ENCODE measurements at places on chromosomes 1 and 21. TPM values are rescaled to one million over a fixed set of nuclear protein-coding genes. Genes with fewer than 3 reads are reported as not detected.

Gene C1orf185
- total RNA-seq, result not detected

DNA sequence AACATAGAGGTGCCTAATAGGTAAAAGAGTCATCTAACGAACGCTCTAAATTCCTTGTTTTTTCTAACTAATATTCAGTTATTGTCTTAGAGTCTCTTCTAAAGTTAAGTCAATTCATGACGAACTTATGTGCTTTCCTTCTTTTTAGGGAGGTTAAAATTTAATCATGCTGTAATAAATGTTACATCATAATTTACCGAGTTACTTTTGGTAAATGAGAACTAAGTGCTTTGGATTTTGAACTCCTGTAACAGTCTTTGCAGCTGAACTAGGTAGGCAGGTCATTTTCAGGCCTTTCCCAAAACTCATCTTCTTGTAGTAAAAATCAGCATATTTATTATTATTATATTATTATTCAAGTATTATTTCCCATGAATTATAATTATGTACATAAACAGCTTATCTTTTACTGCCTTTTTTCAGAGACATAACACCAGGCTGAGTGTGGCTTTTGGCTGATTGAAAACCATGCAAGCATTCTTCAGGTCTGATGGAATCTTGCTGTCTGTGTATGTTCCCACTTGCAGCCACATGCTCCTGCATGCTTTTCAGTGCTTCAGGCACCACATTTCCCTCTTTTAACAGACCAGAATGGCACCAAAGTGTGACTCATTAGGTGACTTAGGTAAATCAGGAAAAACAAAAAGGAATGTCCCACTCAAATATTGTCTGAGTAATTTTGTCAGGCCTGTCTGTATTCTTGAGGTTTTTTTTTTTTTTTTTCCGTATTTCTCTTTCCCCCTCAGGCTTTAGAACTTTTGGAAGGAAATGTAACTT is 81.0 kb upstream of the CD55 start:
- H3K27me3 ChIP-seq, result peaks cover 11% of the 10 kb centered on the region
- H3K36me3 ChIP-seq, result no peaks in the 10 kb centered on the region
- H3K4me1 ChIP-seq, result no peaks in the 10 kb centered on the region
- DNase-seq, result no peak
- no peak overlapping the region for H3K4me3 ChIP-seq

Gene CRNN
- total RNA-seq, result not detected

Gene F11R
- 15.5 TPM for total RNA-seq

Gene LCE1C
- total RNA-seq, result not detected

Gene RGS8
- not detected for total RNA-seq

Gene FCRL2
- not detected for total RNA-seq

Gene VCAM1
- 0.05 TPM for total RNA-seq

DNA sequence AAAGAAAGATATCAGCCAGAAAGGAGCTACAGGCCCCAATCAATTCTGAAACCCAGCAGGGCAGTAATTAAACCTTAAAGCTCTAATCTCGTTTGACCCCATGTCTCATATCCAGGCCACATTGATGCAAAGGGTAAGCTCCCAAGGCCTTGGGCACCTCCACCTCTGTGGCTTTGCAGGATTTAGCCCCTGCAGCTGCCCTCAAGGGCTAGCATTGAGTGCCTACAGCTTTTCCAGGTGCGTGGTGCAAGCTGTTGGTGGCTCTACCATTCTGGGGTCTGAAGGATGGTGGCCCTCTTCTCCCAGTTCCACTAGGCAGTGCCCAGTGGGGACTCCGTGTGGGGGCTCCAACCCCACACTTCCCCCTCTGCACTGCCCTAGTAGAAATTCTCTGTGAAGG is 429.9 kb downstream of the NPHP4 start:
- H3K36me3 ChIP-seq, result no peaks in the 10 kb centered on the region
- no peaks in the 10 kb centered on the region for H3K4me1 ChIP-seq
- no peak for DNase-seq
- H3K4me3 ChIP-seq, result no peak overlapping the region

GRCh38 chr1:9016455-9016854 is 9.8 kb downstream of the SLC2A7 start:
- no peaks in the 10 kb centered on the region for H3K4me1 ChIP-seq
- no peak for DNase-seq
- H3K27me3 ChIP-seq, result peaks cover 16% of the 10 kb centered on the region

GRCh38 chr1:246333855-246334254 is 173.2 kb downstream of the SMYD3 start:
- peaks cover 60% of the 10 kb centered on the region for H3K4me1 ChIP-seq
- H3K27me3 ChIP-seq, result no peaks in the 10 kb centered on the region
- peaks cover 26% of the 10 kb centered on the region for H3K36me3 ChIP-seq

- DNase-seq, result no peak
- no peaks in the 10 kb centered on the region for H3K36me3 ChIP-seq
- peaks cover 17% of the 10 kb centered on the region for H3K27me3 ChIP-seq
- H3K4me3 ChIP-seq, result no peak overlapping the region
- H3K27ac ChIP-seq, result no peak overlapping the region
Observed at GRCh38 chr1:6732942-6733341, 31.3 kb upstream of the DNAJC11 start.

Gene GRHL3
- not detected for total RNA-seq

DNA sequence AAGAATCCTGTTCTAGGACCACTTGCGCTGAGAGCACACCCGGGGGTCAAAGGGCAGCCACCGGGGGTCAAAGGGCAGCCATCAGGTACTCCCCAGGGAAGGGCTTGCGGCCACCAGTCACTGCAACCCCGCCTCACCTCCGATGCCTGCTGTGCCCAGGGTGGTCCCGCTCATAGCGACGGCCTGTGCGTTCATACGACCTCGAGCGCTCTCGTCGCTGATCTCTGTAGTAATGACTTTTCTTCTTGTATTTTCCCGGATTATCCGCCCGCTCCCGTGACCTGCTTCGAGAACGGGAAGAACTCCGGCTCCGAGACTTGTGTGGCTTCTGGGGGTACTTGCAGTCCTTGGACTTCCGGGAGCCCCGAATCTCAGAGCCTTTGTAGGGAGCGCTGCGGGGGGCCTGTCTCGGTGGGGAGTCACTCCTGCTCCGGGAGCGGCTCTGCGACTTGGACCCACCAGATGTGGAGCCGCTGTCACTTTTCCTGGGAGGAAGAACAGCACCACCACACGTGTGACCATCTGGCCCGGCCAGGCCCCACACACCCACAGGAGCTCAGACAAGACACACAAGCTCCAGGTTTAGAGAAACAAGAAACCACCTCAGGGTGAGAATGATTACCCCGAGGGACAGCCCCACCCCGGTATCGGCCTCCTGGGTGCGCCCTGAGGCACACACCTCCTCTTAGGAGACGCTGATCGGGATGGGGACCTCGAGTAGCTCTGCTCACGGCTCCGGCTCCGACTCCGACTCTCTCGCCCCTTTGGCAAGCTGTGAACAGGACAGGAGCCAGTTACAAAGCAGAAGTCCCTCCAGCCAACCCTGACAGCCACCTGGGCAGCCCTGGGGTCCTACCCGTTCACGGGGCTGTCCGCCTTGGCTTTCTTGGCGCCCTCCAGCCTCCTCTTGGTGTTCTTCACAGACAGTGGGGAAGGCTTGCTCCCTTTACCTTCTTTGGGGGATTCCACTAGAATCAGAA is 11.7 kb downstream of the CCNL2 start:
- DNase-seq, result no peak
- H3K4me3 ChIP-seq, result no peak overlapping the region
- no peaks in the 10 kb centered on the region for H3K27me3 ChIP-seq
- H3K36me3 ChIP-seq, result peaks cover 65% of the 10 kb centered on the region
- no peak overlapping the region for H3K27ac ChIP-seq
- H3K4me1 ChIP-seq, result no peaks in the 10 kb centered on the region

Gene FCRLA
- not detected for total RNA-seq

- H3K4me3 ChIP-seq, result no peak overlapping the region
- no peak for DNase-seq
- no peaks in the 10 kb centered on the region for H3K27me3 ChIP-seq
- H3K27ac ChIP-seq, result no peak overlapping the region
Observed at GRCh38 chr1:204255225-204255624, 41.4 kb upstream of the GOLT1A start.

- H3K4me3 ChIP-seq, result no peak overlapping the region
- no peak overlapping the region for H3K27ac ChIP-seq
- no peaks in the 10 kb centered on the region for H3K4me1 ChIP-seq
- H3K27me3 ChIP-seq, result no peaks in the 10 kb centered on the region
- no peak for DNase-seq
Observed at GRCh38 chr1:240998441-240999015, 358.5 kb downstream of the RGS7 start.

- peaks cover 14% of the 10 kb centered on the region for H3K4me1 ChIP-seq
- H3K27me3 ChIP-seq, result peaks cover 32% of the 10 kb centered on the region
- peaks cover 33% of the 10 kb centered on the region for H3K36me3 ChIP-seq
- no peak for DNase-seq
- H3K27ac ChIP-seq, result no peak overlapping the region
Observed at GRCh38 chr1:109400035-109400655, 2.4 kb upstream of the SORT1 start.
